ENCODE measurements at places on chromosomes 7 and 10.

- DNase-seq: no peak
These were observed 898 bp upstream of the SEM1 start for GRCh38 chr7:96710544-96710943.

DNA sequence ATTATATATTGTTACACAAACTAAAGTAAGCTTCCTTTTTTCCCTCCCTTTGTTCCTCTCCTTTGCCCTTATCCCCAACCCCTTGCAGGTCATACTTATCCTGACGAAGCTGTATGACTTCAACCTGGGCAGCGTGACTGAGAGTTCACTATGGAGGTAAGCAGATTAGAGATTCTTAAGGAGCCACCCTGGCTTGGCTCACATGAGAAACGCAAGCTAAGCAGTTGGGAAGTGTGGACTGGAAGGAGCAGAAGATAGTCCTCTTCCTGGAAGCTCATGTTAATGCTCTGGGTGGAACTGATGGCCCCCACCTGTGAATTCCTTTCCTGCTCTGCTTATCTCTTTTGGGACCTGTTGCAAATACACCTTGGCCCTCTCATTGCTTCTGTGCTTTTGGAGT is 201.6 kb downstream of the SORCS3 start:
- DNase-seq: no peak

- DNase-seq: no peak
These were observed 734.6 kb upstream of the SORCS1 start for GRCh38 chr10:107899075-107899474.

DNA sequence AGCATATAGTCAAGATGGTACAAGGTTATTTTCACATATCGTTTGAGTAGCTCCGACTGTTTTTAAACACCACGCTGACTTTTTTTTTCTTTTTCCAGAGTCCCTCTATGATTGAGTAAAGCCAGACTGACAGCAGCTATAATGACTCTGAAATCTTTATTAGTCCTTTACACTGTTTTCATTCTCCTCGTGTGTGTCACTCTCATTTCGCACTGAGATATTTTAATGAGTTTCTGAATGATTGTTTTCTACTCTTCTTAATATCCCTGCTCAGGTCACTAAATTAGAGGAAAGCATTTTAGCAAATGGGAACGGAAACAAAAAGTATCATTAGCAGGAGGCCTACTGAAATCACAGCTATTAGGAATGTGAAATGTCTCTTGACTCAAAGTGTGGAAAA is 162.3 kb upstream of the MTPN start:
- no peak for DNase-seq

GRCh38 chr10:58757352-58758065 is 244.8 kb downstream of the BICC1 start:
- DNase-seq: no peak

- no peak for DNase-seq
These were observed 1.7 kb downstream of the LIPM start for GRCh38 chr10:88804083-88804812.

DNA sequence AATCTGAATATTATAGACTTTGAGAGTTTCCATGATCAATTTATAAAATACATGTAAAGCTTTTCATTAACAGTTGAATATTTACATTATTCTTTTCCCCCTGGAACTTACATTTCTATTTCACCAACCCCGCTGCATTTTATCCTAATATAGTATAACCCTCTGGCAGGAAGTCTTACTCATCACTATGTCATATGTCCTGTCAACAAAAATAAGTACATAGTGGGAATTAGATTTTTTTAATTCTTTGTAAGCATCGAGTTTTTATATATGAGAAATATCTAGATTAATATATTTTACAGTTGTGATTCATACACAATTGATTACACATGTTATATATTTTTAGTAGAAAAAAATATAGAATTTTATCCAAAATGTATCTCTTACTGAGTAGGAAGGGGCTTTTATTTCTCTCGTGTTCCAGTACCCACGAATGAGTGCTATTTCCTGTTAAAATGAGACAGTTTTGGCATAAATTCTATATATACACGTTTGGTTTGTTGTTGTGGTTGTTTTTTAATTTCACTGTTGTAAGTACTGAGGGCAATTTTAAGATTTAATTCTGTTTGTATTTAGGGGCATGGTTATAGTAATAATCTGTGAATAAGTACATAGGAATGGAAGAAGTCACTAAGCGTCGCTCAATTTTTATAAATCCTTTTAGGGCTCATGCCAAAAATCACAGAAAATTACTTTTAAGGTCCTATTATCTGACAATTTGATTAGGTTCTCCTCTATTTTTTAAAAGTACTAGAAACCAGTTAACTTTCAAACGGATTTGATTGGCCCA is 87.1 kb downstream of the HECW1 start:
- no peak for DNase-seq

DNA sequence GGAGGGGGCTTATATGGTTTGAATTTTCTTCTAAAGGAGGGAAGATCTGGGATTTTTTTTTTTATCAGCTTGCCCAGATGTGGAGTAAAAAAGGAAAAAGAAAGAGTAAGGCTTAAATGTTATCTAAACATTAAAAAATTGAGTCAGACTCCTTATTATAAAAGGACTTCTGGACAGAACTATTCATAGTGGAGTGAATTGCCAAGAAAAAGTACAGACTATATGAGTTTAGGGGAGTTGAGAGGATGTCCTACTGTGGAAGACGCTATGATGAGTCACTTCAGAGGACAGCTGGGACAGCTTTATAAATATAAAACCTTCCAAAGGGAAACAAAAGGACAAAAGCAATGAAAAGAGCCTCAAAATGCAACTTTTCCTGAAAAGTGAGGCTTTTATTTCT is 73.0 kb downstream of the TFPI2 start:
- no peak for DNase-seq

All from hematopoietic multipotent progenitor cell treated with erythropoietin and hydrocortisone succinate and interleukin-3 and kit ligand, for 15 days (in vitro differentiated cells).